ENCODE measurements at places on chromosomes 13 and 19.

DNA sequence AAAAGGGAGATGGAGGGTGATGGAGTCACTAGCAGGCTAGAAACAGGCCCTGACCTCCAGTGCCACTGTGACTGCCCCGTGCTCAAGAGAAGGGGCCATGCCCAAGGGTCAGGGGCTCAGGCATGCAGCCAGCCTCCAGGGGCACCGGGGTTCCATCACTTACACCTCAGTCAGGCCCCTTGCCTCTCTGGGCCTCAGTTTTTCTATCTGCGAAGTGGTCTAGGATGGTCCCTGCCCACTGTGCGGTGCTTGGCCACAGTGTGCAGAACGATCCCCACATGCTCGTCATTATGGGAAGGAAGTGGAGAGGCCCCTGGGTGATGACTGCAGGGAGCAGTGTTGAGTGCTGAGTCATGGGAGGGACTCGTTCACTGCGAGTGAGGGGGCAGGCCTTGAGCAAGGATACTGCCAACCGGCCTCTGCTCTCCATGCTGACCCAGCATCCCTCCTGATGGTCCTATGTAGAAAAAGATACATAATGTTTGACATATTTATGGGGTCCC is 23.1 kb downstream of the TMED1 start:
- DNase-seq = no peak

GRCh38 chr13:32454886-32455593 is 27.1 kb upstream of the N4BP2L1 start:
- no peak for DNase-seq

GRCh38 chr19:30886222-30886621 is 463.0 kb downstream of the TSHZ3 start:
- DNase-seq = no peak

DNA sequence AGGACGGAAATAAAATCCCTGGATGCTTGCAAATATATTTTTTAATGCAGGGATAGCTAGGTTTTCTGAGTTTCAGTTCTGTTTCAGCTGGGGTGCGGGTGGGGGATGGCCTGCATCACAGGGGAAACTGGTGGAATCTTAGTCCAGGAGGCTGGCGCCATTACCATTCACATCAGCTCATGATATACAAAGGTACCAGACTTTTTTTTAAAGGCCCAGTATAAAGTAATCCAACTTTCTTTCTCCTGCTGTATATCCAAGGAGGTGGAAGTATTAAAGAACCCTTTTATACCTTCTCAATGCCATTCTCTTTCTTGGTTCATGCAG is 343.8 kb downstream of the KCNRG start:
- no peak for DNase-seq

DNA sequence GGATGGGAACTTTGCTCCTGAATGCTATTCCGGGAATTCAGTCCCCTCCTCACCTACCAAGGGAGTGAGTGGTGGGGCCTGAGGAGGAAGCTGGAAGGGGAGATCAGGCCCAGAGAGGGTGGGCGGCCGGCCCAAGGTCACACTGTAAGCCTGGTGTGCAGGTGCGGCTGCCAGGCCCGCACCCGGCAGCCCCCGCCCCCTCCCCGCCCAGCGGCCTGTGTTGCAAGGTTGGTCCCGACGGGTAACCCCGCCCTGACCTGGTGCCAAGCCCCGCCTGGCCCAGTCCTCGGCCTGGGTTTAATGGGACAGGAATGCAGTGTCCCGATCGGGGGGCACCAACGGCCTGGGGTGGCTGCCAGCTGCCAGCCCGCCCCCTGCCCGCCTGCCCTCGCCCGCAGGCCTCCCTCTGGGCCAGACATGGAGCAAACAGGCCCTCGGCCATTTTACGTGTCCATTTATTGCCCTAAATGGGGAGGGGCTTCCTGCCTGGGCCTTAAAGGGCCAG is 5.5 kb downstream of the ZBTB7A start:
- DNase-seq = no peak

GRCh38 chr19:16206046-16206605 is 8.4 kb downstream of the AP1M1 start:
- DNase-seq = peak; percentile 20

- no peak for DNase-seq
Measured at GRCh38 chr13:39263531-39263930, 225.3 kb downstream of the NHLRC3 start.

DNA sequence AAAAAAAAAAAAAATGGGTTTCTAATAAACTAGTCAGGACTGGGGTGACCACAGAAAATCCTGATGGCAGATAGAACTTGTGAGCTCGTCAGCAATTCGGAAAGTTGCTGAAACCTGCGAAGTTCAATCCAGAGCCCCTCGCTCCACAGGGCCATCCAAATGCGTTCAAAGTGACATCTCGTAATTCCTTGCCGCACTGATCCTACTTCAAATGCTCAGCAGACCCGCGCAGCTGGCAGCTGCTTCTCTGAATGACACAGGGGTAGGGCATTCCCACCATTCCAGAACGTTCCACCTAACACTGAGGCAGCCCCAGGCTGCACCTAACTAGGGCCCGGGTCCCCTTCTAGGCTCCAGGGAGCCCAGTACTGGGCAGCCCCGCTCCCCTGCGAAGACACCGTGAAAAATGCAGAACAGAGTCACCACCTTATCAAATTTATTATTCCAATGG is 4.8 kb upstream of the DAPK3 start:
- DNase-seq = no peak

DNA sequence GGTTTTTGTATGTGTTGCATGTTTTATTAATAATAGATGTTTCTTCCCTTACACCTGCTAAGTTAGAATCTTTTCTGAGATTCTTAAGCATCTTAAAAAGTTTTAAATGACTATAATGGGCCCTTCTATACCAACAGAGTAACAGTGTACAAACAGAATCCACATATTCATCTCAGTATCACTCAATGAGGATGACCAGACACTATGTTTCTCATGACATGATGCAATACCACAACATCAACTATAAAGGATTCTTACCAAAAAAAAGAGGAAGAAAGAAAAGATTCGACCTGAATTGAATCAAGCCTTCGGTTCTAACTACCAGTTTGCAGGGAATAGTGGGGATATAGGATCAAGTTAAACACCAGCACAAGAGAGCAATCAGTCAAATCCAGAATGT is 56.5 kb downstream of the INTS6 start:
- DNase-seq = no peak

DNA sequence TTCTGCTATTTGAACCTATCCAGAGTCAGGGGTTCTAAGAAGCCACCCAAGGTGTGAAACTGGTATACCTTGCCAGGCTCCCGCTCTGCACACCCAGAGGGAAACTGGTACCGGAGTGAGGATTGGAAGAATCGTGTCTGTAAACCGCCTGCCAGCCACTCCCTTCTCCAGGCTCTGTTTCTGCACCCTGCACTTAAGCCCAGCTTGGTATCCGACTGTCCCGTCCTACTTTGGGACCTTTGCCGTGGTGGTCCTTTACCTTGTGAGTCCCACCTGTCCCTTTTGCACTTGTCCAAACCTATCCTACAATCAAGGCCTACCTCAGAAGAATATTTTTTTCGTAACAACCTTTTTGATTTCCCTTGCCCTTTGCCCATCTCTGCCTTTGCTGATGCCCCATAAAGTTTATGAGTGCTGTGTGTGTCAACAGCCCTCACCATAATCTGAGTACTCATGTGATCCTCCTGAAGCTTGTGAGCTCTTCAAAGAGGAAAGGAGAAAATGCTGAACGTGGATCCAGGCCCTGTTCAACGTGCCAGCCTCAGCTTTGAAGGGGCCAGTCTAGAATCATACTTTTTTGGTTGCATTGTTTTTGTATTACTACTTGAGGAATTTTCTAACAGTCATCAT is 44.7 kb downstream of the GARRE1 start:
- DNase-seq = no peak

- no peak for DNase-seq
Measured at GRCh38 chr19:5447700-5448311, 7.4 kb upstream of the ZNRF4 start.

DNA sequence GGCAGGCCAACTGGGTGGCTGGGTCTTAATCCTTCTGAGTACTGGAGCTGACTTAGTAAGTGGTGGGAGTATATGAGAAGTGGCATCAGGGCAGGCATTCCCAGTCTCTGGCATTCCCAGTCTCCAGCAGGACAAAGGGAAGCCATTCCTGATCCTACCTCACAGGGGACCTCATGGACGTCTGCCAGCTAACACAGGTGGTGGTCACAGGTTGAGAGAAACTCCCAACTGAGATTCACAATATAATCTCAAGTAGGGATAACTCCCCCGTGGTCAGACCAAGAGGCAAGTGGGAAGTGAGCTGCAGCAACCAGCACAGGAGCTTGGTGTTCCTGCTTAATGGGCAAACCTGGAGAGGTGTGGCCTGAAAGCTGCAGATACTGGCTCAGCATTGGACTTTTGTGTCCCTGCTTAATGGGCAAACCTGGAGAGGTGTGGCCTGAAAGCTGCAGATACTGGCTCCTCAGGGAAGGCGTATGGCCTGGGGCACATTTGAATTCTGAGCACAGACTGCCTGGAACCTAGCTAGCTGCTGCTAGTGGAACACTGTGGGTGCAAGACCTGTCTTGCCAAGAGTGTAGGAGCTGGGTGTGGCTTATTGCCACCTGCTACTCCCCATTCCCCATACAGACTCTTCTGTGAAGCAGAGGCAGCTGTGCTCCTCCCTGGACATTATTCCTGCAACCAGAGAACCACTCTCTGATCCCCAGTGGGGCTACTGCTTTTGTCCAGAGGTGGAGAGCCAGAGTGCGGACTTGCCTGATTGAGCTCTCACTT is 25.9 kb upstream of the OR10H2 start:
- DNase-seq = no peak

DNA sequence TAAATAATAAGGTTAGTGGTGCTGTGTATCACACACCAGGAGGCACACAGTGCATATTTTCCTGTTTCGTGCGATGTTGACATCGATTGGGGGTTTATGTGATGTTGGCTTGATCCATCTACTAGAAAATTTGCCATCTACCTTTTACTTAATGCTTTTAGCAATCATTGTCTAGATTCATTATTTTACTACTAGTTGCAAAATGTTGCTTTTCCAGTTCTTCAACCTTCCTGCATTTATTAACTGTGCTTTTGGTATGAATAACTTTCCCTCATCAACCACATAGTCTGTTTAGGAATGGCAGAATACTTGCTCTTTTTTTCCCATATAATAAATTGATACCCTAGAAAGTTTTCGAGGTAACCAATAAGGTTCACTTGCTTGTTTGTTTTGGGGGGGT is 17.5 kb downstream of the C13orf42 start:
- no peak for DNase-seq

DNA sequence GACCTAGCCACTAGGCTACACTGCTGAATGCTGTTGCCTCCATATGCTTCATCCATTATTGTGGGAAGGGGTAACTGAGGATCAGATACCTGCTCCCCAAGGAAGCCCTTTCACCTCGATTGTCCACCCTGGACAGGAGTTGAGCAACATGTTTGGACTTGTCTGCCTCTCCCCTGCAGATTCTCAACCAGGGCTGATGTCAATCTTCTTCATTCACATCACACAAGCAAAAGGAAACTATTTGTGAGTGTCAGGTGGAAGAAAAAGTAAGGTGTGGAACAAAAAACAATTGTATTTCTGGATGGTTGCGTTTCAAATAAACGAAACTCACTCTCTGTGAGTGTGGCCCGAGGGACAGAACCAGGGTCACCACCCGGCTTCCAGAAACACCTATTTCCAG is 29.5 kb upstream of the MUC16 start:
- DNase-seq = no peak

- peak; percentile 45 for DNase-seq
Measured at GRCh38 chr19:36013280-36014011, 567 bp downstream of the ALKBH6 start.

DNA sequence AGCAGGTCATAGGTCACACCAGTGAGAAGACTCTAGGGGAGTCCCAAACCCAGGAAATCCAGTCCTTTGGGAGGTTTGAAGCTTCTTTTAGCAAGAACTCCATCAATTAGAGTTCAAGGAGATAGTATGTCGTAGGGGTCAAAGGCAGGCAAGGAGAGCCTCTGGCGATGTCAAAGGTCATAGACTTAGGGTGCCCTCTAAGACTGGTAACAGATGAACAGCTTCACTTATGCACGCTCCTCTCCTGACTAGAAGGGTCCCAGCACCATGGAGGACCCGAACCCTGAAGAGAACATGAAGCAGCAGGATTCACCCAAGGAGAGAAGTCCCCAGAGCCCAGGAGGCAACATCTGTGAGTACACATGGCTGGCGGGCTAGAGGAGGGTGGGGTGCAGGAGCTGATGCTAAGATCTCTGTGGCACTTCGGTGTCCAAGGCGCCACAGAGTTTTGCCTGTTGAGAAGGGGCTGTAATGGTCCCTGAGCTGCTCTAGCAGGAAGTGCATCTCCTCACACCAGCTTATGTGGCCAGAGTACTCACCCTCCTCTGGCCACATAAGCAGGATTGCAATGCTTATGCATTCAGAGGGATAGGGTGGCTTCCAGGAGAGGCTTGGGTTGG is 557 bp downstream of the ZNF576 start:
- no peak for DNase-seq

DNA sequence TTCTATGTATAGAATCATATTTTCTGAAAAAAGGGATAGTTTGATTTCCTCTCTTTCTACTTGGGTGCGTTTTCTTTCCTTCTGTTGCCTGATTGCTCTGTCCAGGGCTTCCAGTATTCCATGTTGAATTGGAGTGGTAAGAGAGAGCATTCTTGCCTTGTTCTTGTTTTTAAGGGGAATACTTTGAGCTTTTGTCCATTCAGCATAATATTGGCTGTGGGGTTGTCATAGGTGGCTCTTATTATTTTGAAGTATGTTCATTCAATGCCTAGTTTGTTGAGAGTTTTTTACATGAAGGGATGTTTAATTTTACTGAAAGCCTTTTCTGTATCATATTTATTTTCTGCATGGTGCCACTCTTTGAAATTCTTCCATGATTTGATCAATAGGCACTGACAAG is 173.5 kb upstream of the IRS2 start:
- no peak for DNase-seq

GRCh38 chr13:65488606-65489005 is 1741.5 kb downstream of the PCDH9 start:
- DNase-seq = no peak

DNA sequence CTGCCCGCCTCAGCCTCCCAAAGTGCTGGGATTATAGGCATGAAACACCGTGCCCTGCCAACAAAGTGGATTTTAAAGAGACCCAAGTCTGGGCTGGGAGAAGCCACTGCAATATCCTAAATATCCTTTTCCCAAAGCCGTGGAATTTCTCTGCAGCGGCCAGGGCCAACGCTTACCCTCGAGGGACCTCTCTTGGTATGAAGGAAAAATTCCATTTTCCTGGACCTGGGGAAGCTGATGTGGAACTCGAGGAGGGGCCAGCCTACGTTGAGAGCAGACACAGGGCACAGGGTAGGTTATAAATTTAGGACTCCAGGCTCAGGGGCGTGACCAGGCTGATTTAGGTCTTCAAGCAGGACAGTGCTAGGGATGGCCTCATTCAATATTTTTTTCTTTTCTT is 17.7 kb upstream of the UPF1 start:
- no peak for DNase-seq

- no peak for DNase-seq
Measured at GRCh38 chr19:51122112-51122981, 2.4 kb upstream of the SIGLEC9 start.
